ENCODE measurements at places on chromosomes 5 and 9.

DNA sequence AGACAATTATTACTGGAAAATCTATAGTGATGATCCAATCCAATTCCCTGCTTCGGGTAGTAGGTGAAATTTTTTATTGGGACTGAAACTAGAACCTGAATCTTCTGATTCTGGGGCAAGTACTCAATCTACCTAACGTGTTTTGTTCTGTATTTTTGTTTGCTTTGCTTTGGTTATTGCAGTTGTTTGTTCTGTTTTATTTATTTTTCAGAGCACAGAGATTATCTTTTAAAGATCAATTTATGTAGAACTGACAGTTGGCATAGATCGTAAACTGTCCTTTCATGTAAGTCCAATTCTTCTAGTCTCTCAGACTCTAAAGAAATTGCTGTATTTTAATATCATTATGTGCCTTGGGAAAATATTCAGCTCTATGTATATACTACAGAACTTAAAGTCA is 401.6 kb downstream of the ANXA1 start:
- no peak for DNase-seq

GRCh38 chr5:120465436-120465961 is 1.4 kb downstream of the PRR16 start:
- DNase-seq, result no peak

GRCh38 chr5:78109891-78110324 is 184.6 kb downstream of the AP3B1 start:
- DNase-seq, result no peak

DNA sequence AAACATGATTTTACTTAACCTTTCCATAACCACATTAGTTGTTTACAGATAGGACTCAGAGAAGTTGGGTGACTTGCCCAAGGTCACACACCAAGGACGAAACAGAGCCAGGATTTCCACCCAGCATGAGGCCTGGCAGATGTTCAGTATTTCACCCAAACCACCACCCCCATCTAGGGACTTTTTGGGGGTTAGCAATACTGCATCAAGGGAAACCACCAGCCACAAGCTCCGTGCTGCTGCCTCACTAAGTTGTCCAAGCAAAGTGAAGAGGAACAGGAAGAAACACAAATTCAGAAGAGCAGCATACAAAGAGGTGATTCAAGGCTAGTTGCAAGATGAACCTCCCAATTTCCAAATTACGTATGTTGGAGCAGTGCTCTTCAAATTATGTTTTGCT is 219.6 kb upstream of the RORB start:
- DNase-seq, result no peak

- no peak for DNase-seq
These were observed 15.9 kb downstream of the CMBL start for GRCh38 chr5:10291692-10292339.

GRCh38 chr5:16922430-16922829 is 13.7 kb downstream of the MYO10 start:
- DNase-seq, result no peak

DNA sequence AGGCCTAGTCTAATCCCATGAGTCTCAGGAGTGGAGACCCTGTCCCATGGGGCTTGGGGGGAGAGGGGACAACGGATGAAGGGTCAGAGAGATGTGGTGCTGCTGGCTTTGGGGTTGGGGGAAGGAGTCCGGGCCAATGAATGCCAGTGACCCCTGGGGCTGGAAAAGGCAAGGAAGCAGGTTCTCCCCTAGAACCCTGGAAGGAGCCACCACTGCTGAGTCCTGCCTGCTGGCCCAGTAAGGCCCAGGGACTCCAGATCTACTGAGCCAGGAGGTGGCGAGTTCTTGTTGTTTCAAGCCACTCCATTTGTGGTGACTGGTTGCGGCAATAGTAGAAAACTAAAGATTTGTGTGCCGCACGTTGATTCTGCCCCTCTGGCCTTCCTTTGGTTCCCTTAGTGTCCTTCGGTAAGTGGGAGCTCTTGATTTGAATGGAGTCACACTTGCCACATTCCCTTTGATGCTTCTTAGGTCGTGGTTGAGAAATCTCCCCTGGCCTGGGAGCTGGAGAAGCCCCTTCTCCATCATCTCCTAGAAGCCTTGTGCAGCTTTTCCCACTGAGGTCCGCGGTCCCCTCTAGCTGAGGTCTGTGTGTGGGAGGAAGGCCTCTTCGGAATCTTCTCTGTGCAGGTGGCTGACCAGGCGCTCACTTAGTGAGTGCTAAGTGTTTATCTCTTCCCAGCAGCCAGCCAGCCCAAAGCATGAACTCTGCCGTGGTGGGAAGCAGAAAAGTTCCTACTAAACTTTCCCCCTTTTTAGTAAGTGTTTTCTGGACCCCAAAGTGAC is 9.0 kb downstream of the FCN1 start:
- no peak for DNase-seq

DNA sequence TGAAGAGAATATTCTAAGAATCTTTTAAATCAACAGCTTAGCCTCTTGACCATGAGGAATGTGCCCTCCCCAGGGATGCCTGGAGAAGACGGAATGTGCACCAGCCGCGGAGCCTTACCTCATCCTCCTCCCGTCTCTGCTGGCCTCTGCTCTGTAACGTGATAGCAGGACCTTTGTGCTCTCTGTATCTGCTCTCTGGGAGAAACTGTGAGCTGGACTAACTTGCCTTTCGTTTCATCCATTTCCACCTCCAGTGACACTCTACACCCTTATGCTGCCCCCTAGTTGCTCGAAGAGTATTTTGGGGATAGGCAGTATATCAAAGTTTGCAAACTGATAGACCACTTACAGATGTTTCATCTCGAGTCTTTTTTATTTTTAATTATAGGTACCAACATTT is 141.4 kb downstream of the NPR3 start:
- no peak for DNase-seq

All from activated CD8-positive, alpha-beta memory T cell treated with anti-CD3 and anti-CD28 coated beads for 1 hour (primary cell).